ENCODE measurements at places on chromosomes 2 and 18.

- DNase-seq: no peak
Measured at GRCh38 chr2:63875559-63876245, 34.0 kb downstream of the UGP2 start.

GRCh38 chr18:48137374-48138081 is 207.1 kb upstream of the SMAD2 start:
- no peak for DNase-seq

GRCh38 chr2:126704434-126705160 is 48.6 kb downstream of the GYPC start:
- DNase-seq: no peak

- DNase-seq: peak; percentile 58
Measured at GRCh38 chr2:199273042-199273511, 184.7 kb downstream of the SATB2 start.

GRCh38 chr2:50018292-50018691 is 864.0 kb upstream of the FSHR start:
- no peak for DNase-seq

DNA sequence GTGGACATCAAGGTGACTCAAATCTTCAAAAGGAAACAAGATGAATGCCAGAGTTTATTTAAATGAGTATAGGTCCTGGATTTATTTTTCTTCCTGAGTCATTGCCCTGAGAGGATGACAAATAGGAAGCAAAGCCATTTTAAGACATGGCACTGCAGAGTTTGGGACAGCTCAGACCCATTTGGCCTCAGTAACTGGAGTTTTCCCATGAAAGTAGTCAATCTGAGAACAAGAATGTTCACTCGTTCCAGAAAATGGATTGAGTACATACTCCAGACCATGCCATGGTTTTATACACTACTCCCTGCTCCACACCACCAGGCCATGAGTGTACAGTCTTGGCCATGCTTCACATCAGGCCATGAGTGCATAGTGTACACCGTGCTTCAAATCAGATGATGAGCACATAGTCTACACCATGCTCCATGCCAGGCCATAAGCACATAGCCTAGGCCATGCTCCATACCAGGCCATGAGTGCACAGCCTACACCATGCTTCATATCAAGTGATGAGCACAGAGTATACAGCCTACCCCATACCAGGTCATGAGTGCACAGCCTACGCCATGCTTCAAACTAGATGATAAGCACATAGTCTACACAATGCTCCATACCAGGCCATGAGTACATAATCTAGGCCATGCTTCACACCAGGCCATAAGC is 202.4 kb downstream of the FBXO15 start:
- no peak for DNase-seq

DNA sequence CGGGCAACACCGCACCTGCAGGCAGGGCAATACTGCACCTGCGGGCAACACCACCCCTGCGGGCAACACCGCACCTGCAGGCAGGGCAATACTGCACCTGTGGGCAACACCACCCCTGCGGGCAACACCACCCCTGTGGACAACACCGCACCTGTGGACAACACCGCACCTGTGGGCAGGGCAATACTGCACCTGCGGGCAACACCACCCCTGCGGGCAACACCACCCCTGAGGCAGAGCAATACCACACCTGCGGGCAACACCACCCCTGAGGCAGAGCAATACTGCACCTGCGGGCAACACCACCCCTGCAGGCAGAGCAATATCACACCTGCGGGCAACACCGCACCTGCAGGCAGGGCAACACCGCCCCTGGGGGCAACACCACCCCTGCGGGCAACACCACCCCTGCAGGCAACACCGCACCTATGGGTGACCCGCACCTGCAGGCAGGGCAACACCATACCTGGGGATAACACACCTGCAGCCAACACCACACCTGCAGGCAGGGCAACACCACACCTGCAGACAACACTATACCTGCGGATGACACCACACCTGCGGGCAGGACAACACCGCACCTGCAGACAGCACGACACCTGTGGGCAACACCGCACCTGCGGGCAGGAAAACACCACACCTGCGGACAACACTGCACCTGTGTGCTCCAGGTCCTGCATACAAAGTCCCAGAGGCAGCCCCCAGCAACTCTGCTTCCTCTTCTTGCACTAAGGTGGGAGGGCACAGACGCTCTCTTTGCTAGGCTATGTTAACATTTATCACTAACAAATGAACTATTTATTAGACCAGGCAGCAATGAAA is 57.7 kb downstream of the EIPR1 start:
- DNase-seq: no peak

DNA sequence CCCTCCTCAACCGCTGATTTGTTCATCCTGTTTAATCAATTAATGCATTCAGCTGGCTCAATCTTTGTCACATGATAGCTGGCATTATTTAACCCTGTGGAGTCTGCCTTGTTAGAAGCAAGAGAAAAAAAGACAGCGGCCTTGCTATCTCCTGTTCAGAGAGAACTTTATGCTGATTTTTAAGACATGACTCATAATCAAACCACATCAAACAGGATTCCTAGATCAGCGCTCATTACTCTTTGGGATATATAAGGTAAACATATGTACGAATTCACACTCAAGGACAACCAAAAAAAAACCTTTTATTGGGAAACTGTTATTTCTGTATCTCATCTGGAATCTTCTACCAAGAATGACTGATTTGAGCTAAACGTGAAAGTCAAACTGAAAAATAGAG is 195.1 kb downstream of the C1D start:
- DNase-seq: peak; percentile 14

- DNase-seq: peak; percentile 24
Measured at GRCh38 chr2:203453858-203454451, 81.1 kb downstream of the RAPH1 start.

GRCh38 chr18:43868497-43868995 is 591.3 kb upstream of the SYT4 start:
- no peak for DNase-seq

DNA sequence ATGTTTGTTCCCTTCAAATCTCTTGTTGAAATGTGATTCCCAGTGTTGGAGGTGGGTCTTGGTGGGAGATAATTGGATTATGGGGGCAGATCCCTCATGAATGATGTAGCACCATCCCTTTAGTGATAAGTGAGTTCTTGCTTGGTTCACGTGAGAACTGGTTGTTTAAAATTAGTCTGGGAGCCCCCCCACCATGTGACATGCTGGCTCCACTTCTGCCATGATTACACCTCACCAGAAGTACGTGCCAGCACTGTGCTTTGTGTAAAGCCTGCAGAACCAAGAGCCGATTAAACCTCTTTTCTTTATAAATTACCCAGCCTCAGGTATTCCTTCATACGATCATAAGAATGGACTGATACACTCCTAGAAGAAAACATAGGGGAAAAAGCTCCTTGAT is 10.1 kb downstream of the ABI2 start:
- DNase-seq: no peak

- no peak for DNase-seq
Measured at GRCh38 chr2:45330637-45331409, 280.2 kb downstream of the SRBD1 start.

DNA sequence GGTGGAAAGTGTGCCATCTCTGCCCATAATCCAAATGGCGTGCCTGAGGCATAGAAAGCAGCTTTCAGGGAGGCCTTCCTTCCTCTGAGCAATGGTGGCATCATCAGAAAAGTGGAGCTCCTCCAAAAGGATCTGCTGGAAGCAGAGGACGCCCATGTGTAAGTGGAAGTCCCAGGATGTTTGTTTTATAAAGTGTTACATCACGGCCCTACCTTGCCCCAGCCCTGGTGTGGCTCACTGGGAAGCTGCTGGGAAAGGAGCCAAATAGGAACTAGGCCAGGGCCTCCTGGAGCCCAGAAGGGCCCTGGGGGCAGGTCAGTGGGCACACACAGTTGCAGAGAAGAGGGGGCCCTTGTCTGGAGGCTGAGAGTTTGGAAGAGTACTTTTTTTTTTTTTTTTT is 4.2 kb upstream of the ODC1 start:
- DNase-seq: no peak

- peak; percentile 78 for DNase-seq
Measured at GRCh38 chr2:141331127-141331526, 799.7 kb downstream of the LRP1B start.

GRCh38 chr2:189261431-189261841 is 81.9 kb upstream of the COL5A2 start:
- DNase-seq: no peak

GRCh38 chr2:207676827-207677354 is 34.5 kb upstream of the CCNYL1 start:
- peak; percentile 82 for DNase-seq

DNA sequence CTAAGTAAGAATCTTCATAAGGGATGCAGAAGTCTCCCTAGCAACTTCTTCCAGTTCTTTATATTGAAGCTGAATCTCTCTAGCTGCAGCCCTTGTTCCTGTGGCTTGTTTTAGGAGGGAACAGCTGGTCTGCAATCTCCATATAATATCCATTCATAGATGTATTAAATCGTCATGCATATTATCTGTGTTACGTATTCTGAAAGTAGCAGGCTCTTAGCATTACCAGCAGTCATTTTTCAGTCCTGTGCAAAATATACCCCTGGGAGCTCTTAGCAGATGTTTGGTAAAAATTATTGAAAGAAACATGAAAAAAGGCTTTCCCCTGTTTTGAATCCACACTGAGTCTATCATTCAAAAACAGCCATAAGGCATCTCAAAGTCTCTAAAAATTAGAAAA is 385.3 kb downstream of the IRS1 start:
- no peak for DNase-seq

DNA sequence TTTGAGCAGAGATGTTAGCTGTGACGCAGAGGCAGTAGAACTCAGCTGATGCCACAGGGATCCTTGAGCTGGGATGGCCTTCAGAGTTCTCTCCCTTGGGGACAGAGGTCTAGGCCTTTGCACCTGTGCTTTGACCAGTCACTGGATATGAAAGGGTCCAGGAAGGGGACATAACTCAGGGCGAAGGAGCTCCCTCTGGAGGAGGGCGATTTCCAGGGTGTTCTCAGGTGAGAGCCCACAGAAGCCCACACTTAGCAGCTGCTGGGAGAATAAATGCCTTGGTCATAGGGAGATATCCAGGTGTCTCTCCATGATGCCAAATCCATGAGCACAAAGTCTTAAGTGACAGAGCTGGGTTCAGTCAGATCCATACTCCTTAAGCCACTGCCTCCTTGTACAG is 369.2 kb downstream of the NYAP2 start:
- DNase-seq: no peak

DNA sequence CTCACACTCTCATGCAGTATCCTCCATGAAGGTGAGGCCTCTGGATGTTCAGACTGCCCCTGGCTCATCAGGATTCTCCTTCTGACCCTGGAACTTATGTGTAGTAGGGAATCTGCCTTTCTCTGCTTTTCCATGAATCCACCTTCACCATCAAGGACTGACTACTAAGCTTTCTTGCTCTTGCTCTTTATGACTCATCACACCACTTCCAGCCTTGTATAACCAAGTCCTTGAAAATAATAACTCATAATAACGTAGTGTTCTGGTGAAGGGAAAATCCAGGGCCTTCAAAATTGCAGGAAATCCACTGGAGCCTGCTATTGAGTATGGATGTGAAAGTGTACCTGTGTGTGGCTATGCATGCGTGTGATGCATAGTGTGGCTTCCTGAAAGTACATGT is 11.3 kb upstream of the KCNS3 start:
- DNase-seq: no peak

DNA sequence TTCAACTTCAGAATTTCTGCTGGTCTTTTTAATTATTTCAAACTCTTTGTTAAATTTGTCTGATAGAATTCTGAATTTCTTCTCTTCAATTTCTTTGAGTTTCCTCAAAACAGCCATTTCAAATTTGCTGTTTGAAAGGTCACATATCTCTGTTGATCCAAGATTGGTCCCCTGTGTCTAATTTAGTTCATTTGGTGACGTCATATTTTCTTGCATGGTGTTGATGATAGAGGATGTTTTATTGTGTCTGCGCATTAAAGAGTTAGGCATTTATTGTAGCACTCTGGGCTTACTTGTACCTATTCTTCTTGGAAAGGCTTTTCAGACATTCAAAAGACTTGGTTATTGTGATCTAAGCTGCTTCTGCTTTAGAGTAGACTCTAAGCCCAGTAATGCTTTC is 698.4 kb upstream of the LRRTM1 start:
- no peak for DNase-seq

DNA sequence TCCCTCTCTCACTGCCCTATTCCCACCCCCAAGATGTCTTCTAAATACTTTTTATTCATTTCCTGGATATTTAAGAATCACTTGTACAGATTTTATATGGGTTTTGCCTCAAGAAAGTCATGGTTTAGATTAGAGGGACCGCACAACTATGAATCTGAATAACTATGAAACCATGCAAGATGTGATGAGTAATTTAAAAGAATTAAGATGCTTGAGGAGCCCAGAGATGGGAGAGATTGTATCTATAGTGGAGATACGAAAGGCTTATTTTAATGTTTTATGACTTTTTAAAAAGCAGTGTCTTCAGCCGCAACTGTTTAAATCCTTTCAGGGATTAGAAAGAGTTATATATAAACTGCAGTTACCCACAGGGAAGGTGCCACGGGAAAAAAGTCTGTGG is 324.1 kb downstream of the LPIN1 start:
- DNase-seq: no peak

- DNase-seq: no peak
Measured at GRCh38 chr2:25926984-25927756, 48.9 kb upstream of the ASXL2 start.

GRCh38 chr18:73318739-73319479 is 451.1 kb upstream of the NETO1 start:
- no peak for DNase-seq

DNA sequence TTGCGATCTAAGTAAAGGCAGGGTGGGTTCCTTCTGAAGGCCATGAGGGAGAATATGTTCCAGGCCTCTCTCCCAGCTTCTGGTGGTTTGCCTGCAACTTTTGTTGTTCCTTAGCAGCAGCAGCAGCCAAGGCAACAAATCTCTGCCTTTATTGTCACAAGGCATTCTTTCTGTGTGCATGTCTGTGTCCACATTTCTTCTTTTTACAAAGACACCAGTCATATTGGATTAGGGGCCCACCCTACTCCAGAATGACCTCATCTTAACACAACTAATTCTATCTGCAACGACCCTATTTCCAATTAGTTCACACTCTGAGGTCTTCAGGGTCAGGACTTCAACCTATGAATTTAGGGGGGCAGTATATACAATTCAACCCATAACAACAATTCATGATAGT is 587.5 kb downstream of the XIRP2 start:
- no peak for DNase-seq

DNA sequence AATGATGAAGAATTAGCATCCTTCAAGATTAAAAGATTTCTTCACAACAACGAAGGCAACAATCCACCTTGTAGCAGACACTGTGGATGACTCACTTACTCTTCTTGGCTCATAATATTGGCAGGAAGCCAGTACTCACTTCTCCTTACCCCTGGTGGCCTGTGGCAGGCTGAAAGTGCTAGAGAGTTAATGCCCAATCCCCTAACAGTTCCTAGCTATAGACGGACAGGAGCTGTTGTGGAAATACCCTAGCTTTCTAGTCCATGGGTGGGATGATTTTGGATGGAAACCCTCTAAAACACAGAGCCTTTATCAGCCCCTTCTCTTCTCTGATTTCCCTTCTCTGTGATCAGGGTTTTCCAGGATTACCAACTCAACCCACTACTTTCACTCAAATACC is 128.6 kb upstream of the NYAP2 start:
- DNase-seq: no peak

Measured in non-pigmented ciliary epithelial cell (primary cell).